ENCODE measurements at places on chromosomes 12 and 14.

DNA sequence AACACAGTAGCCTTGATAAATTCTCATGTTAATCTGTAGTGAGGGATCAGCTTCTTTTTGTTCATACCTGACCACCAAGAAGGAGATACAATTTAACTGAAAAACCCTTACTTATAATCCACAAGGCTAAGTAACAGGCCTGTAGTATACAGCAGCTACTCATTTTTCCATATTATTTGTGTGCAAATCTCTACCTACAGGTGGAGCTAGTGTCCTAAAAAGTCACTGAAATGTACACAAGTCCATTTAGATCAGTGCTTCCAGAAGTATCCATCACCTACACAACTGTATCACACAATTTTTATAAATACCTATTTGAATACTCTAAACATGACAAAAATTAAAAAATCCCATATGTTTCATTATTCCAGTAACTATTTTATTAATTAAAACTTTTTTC is 173.2 kb downstream of the SLC35F4 start:
- H3K4me1 ChIP-seq = peaks cover 4% of the 10 kb centered on the region
- H3K27me3 ChIP-seq = no peaks in the 10 kb centered on the region
- H3K36me3 ChIP-seq = peaks cover 30% of the 10 kb centered on the region
- DNase-seq = no peak
- H3K27ac ChIP-seq = no peak overlapping the region
- no peak overlapping the region for H3K4me3 ChIP-seq

- no peaks in the 10 kb centered on the region for H3K36me3 ChIP-seq
- no peak for DNase-seq
- H3K4me3 ChIP-seq = no peak overlapping the region
- H3K27ac ChIP-seq = no peak overlapping the region
- peaks cover 23% of the 10 kb centered on the region for H3K4me1 ChIP-seq
Observed at GRCh38 chr12:1518591-1519516, 75.5 kb downstream of the FBXL14 start.

DNA sequence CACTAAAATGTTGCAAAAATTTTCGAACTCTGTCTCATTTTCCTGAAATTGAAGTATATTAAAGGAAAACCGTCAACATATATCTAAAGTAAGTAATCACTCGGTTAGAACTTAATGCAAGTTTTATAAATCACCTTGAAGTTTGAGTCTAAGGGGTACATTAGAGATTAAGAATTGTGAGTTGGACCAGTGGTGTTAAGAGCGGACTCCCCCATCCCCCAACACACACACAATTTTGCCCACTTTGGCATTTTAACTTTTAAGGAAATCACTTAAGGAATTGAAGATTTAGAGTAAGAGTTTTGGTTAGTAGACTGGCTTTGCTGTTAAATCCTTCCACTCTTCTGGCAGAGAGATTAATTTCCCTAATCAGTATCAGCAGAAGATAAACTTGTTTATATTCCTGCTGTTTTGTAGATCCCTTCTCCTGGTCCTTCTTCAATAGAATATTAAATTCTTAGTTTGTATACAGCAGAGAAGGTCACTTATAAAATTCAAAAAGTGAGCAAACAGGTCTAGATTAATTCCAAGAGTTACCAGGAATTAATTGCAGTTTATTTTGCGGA is 1.5 kb downstream of the HIF1A start:
- H3K36me3 ChIP-seq = peaks cover 9% of the 10 kb centered on the region
- H3K4me3 ChIP-seq = peak overlapping the region; percentile 95
- H3K27me3 ChIP-seq = no peaks in the 10 kb centered on the region
- peak overlapping the region; percentile 97 for H3K27ac ChIP-seq
- DNase-seq = no peak

- no peak overlapping the region for H3K4me3 ChIP-seq
- H3K36me3 ChIP-seq = no peaks in the 10 kb centered on the region
- H3K27me3 ChIP-seq = no peaks in the 10 kb centered on the region
- DNase-seq = no peak
Observed at GRCh38 chr12:44511289-44511688, 364.8 kb downstream of the NELL2 start.

DNA sequence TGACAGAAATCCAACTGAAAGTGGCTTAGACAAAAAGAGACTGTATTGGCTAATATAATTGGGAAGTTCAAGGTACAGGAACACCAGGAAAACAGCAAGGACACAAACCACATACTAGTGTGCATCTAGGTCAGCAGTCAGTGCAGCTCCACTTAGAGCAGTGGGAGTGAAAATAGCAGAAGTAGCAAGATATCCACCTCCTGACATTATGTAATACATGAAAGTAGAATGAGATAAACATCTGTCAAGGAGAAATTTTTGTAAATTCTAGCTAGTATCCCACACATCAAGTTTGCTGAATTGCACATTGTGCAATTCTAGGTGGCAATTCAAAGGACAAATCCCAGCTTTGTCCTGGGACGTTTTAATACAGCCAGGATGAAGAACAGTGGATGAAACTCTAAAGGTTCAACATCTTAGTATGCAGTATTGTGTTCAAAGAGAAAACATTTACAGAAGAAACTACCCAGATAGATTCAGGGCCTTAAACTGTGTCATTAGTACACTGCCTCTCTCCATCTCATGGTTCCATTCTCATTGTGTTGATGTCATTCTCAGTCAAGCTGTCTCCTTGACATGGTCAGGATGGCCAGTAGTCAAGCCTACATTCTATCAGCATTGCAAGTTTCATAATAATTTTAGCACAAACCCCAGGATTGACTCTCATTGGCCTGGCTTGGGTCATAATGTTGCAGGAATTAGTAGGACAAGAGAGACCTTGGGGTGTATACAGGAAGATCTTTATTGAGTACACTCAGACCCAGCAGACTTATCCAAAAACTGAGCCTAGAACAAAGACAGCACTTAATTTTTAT is 56.8 kb downstream of the SDR9C7 start:
- peaks cover 7% of the 10 kb centered on the region for H3K4me1 ChIP-seq
- peaks cover 19% of the 10 kb centered on the region for H3K27me3 ChIP-seq
- H3K36me3 ChIP-seq = peaks cover 27% of the 10 kb centered on the region
- no peak overlapping the region for H3K4me3 ChIP-seq
- no peak overlapping the region for H3K27ac ChIP-seq
